ENCODE measurements at places on chromosomes 5 and 9.

- DNase-seq: no peak
These were observed 87.6 kb upstream of the PLCXD3 start for GRCh38 chr5:41598011-41598410.

DNA sequence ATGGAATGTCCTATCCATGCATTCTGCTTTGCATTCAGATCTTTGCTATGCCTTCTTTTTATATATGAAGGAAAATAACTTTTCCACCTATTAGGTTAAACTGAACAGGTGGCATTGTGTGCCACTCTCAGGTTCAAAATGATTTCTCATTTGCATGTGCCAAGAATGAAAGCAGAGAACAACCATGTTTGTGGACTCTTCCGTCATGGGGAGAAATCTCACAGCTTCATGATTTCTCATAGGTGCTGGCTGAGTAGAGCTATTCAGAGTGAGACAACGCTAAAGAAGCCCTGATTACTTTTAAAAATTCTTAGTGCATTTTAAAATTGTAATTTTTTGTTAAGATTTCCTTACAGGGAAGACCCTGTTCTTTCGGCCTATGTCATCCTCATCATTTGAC lies 472.1 kb downstream of the RASEF start:
- no peak for DNase-seq

GRCh38 chr9:2260417-2261306 lies 245.5 kb downstream of the SMARCA2 start:
- no peak for DNase-seq

GRCh38 chr9:70442328-70442848 lies 27.9 kb upstream of the KLF9 start:
- no peak for DNase-seq

DNA sequence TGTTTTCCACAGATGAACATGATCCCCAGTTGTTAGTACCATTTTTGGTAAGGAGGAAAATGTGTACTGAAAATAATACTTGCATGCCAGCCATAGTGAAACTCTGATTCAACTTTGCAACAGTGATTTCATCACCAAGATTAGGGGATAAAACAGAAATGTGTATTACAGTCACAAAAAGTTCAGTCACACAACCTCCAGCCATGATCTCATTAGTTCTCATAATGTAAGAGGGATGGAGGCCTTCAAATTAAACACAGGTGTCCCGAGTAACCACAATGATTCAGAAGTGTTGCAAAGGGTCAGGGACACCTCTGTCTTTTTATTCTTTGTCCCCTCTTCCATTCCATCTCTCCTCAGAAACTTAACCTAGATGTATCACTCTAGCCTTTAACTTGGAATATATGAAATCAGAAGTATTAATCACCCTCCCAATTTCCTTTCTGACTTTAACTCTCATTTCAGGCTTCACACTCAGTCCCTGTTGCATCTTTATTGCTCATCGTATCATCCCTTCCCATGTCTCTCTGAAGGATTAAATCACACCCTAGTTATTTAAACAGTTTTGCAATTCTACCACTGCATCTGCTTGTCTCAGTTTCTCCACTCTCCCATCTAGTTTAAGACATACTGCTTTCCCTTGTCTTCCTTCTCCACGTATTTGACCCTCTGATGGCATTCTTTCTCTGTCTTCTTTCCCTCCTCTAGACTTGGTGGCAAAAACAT lies 291.2 kb downstream of the ADAMTS6 start:
- DNase-seq: no peak

GRCh38 chr5:140365282-140365681 lies 5.3 kb downstream of the SLC4A9 start:
- DNase-seq: no peak

- DNase-seq: no peak
These were observed 806.5 kb downstream of the TLR4 start for GRCh38 chr9:118510711-118511110.

DNA sequence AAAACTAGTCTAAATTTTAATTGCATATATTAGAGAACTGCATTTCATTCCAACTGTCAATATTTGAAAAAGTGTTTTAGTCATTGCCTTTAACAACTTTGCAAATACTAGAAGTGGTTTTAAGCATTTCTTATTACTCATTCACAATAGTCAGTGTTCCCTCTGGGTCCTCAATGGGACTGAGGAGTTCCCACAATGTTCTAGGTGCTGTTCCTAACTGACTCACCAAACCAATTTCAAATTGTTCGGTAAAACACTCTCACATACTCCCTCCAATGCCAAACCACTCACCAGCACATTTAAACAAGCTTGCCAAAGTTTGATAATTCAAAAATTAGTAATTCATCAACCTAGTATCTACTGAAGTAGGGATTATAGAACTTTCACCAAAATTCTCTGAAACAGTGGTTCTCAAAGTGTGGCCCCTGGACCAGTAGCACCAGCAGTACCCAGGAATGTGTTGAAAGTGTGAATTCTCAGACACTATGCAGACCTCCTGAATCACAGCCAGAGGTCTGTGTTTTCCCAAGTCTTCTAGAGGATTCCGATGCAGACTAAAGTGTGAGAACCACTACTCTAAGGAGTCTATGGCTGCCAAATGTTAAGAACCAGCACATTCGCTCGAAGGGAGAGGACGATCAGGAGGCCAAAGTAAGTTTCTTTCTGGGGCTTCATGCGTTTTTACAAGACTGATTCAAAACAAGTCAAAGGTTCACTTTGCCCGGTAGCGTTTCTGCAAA lies 72.8 kb downstream of the APBA1 start:
- DNase-seq: no peak

- DNase-seq: no peak
These were observed 9.9 kb downstream of the DAB2IP start for GRCh38 chr9:121661328-121661727.

GRCh38 chr9:136481558-136481957 lies 1.3 kb downstream of the SEC16A start:
- DNase-seq: no peak

- no peak for DNase-seq
These were observed 52.4 kb downstream of the ERGIC1 start for GRCh38 chr5:172886476-172886875.

DNA sequence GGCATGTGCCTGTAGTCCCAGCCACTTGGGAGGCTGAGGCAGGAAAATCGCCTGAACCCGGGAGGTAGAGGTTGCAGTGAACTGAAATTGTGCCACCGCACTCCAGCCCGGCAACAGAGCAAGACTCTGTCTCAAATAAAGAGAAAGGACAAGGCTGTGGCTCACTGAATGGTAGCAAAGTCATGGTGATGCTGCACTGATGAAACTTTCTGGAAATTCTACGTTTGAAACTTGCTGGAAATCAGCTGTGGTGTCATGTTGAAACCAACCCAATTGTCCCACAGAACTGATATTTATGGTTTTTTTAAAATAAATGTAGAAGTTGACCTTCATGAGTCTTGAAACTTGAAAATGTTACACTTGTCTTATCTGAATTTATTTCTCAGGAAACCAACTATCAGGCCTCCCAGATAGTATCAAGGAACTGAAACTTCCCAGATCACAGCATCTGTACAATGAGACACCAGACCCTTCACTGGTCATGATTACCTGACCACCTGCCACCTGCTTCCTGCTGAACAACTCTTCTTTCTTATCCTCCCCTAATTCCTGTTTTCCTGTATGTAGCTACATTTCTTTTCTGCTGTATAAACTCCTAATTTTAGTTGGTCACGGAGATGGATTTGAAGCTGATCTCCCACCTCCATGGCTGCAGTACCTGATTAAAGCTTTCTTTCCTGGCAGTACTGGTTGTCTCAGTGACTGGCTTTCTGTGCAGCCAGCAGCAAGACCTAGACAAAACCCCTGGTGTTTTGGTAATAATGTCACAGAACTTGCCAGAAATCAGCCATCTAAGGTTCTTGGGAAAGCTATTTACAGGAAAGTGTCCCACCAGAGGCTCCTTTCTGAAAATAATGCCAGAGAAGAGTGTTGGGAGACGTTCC lies 5.6 kb upstream of the TBC1D13 start:
- no peak for DNase-seq

DNA sequence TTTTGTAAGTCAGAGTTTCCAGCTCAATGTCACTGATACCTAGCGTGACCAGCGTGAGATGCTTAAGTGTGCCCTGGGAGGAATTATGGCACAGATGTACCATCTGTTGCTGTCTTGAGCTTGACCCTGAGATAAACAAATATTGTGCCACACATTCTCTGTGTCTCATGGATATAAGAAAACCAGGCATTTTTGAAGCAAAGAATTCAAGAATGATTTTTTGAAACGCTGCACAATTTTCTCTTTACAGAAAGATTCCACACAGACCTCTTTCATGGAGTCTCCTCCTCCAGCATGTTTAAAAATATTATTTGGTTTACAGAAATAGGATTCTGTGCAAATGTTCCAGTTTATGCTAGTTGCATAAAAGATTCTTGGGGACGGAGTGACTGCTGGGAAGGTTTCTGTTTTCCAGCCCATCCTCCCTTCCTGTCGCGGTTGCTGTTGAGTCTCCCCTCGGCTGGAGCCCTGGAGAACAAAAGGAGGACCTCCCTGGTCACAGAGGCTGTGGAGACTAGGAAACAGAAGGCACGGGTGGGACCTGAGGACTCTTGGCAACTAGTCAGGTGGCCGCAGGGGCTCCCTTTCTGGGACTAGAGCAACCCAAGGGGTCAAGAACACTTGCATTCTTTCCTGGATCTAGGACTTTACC lies 120.8 kb downstream of the RASGRF2 start:
- DNase-seq: no peak

DNA sequence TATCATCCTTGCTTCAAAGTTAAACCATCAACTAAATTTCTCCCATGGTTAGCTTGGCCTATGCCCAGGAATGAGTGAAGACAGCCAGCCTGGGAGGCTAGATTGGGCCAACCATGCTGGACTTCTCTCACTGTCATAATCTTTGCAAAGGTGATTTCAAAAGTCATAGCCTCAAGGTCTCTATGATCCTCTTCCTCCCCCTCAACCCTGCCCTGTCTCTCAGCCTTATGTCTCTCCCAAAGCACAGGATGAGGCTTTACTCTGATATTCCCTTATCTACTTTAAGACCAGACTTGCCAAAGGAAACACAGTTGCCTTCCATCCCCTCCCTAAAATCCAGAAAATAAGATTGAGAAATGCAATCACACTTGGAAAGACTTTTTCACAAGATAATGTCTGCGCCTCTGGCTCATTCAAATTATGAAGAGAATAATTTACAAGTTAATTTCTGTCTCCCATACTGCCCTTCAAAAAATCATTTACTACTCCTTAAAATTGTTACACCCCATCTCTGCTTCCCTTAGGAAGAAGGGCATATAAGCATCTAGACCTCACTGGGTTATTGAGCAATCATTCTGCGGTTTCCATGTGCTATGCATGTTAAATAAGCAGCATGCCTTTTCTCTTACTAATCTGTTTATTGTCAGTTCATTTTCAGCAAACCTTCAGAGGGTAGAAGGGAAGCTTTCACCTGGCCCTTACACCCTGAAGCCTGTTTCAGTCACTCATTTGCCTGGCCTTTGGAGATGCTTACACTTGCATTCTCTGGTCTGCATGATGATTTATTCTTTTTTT lies 113.8 kb upstream of the ANKRD55 start:
- DNase-seq: no peak

DNA sequence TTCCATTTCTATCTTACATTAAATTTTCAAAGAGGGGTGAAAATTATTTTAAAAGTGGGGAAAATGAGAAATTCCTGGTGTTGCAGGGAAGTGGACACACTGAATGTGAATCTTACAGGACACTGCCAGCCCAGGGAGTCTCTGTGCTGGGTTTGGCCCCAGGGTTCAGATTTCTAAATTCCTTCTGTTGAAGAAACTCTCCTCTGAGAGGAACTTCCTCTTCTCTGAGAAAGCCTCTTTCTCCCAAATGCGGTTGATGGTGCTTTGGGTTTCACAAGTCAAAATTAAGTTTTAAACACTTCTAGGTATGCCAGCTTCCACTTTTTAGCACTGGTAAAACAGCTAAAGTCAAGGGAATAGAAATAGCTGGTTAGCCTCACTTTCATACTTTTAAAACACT lies 317.9 kb upstream of the ITGA1 start:
- DNase-seq: no peak

DNA sequence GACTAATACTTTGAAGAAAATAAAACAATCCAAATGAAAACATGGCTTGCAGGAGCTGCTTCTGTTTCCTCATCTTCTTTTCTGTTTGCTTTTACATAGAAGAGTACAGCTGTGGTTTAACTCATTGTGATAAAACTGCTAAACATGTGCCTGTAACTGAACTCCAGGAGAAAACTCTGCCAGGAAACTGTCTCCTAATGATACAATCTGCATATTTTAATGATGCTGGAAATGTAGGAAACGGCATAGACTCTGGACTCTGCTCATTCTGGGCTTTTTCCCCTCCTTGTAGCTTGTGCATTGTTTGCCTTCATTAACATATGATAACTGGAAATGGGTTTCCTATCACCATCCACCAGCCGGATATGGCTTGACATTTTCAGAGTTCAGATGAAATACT lies 813.3 kb upstream of the WWC1 start:
- no peak for DNase-seq

GRCh38 chr5:15133456-15133965 lies 261.9 kb upstream of the ANKH start:
- no peak for DNase-seq

- no peak for DNase-seq
These were observed 72.3 kb upstream of the NIPAL4 start for GRCh38 chr5:157387683-157388093.

- DNase-seq: no peak
These were observed 31.6 kb downstream of the DAP start for GRCh38 chr5:10729320-10730042.

DNA sequence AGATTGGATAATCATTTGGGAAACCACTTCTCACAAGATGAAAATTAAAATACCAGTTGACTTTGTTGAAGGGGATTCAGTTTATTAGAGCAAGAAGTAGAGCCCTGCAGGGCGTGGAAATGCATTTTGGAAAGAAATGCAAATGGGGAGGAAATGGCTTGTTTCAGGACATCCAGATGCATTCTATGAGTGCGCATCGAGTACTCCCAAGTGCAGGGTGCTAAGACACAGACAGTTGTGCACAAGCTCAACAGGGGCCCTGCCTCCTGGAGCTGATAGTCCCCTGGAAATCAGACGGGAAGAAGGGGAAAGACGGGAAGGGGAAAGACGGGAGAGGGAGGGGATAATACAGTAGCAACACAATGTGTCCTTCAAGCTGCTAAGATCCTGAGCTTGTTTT lies 64.0 kb downstream of the NSUN2 start:
- DNase-seq: no peak

GRCh38 chr9:75531588-75531987 lies 358.9 kb upstream of the PCSK5 start:
- DNase-seq: no peak

- DNase-seq: no peak
These were observed 2.5 kb upstream of the NDFIP1 start for GRCh38 chr5:142106061-142106460.
